Astrocyte of the hippocampus (primary cell): ENCODE measurements at places on chromosomes 6 and 20.

DNA sequence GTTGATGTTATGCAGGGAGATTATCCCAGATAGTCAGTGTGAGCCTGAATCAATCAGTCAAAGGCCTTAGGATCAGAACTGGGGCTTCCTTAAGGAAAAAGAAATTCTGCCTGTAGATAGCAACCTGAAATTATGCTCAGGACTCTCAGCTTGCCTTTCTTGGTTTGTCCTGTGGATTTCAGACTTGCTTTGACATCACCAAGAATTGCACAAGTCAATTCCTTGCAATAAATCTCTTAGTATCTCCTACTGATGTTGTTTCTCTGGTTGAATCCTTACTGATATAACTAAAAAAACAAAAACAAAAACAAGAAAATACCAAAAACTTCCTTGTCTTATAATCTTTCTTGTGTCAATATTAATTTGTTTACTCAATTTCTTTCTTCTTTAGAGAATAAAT is 258.9 kb upstream of the TCF21 start:
- DNase-seq = no peak

GRCh38 chr6:38676236-38676973 is 26.5 kb downstream of the GLO1 start:
- no peak for DNase-seq

DNA sequence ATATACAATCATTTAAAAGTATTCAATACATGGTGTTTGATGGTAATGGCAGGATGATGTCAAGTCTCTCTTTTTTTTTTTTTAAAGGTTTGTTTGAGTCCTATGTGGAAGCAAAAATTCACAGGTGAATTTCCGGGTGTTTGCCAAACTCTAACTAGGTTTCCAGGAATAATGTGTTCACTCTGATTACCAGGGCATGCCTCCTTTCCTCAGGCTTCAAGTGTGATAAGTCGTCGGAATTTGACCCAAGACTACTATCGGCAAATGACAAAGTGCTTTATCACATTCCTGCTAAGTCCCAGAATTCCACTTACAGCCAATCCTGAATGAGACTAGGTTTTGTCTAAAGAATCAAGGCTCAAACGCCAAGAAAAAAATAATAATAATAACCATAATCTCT is 7.3 kb downstream of the OARD1 start:
- no peak for DNase-seq

- DNase-seq = peak; percentile 57
Measured at GRCh38 chr20:3326779-3327521, 80.5 kb downstream of the DNAAF9 start.

- DNase-seq = peak; percentile 67
Measured at GRCh38 chr6:159654483-159655098, 38.5 kb downstream of the SOD2 start.

DNA sequence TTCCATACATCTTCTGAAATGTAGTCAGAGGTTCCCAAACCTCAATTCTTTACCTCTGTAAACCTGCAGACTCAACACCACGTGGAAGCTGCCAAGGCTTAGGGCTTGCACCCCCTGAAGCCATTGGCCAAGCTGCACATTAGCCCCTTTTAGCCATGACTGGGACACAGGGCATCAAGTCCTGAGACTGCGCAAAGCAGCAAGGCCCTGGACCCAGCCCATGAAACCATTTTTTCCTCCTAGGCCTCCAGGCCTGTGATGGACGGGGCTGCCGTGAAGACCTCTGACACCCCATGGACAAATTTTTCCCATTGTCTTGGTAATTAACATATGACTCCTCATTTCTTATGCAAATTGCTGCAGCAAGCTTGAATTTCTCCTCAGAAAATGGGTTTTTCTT is 727.8 kb downstream of the C6orf118 start:
- no peak for DNase-seq

- no peak for DNase-seq
Measured at GRCh38 chr20:33654680-33655161, 7.4 kb upstream of the C20orf144 start.

- no peak for DNase-seq
Measured at GRCh38 chr6:161111261-161111660, 119.7 kb downstream of the MAP3K4 start.

- no peak for DNase-seq
Measured at GRCh38 chr20:58731192-58731591, 38.6 kb downstream of the NPEPL1 start.

DNA sequence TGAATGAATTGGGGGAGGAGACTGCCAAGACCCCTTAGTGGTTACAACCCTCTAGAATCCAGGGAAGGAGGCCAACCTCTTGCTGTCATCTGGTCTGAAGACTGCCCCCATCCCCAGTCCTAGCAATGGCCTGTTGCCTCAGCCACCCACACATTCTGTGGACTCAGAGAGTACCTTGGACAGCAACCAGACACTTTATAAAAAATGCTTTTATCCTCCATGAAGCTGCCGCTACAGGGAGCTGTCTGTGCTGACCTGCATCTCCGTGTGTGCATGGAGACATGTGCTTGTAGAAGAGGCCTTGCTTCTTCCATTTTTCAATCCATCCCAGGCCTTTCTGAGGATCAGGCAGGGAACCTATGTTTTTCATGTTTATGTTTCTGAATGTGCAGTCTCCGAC is 15.2 kb downstream of the CDH22 start:
- DNase-seq = peak; percentile 78

GRCh38 chr6:142819603-142820337 is 125.2 kb downstream of the HIVEP2 start:
- DNase-seq = no peak
